ENCODE measurements at places on chromosomes 3 and 15. TPM values are rescaled to one million over a fixed set of nuclear protein-coding genes. Genes with fewer than 3 reads are reported as not detected.

GRCh38 chr3:149507491-149508324 is 33.2 kb downstream of the TM4SF4 start:
- DNase-seq, result no peak

- DNase-seq, result no peak
Observed at GRCh38 chr3:197507081-197507480, 48.7 kb downstream of the BDH1 start.

DNA sequence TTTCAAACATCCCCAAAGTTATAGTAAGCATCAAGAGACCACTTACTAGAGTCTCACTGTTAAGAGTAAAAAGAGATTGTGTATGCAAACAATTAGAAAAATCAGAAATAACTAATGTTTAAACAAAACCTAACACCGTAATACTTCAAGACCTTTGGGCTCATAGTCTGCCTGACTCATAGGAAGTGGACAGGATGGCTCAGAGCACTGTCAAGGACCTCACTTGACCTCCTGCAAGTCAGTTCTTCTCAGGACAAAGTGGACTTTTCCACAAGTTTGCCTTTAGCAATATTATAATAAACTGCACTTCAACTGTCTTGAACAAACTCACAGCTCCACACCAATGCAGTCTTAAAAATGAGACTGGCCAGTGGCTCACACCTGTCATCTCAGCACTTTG is 34.8 kb downstream of the IL12A start:
- DNase-seq, result no peak

Gene CYP8B1
- not detected for total RNA-seq

DNA sequence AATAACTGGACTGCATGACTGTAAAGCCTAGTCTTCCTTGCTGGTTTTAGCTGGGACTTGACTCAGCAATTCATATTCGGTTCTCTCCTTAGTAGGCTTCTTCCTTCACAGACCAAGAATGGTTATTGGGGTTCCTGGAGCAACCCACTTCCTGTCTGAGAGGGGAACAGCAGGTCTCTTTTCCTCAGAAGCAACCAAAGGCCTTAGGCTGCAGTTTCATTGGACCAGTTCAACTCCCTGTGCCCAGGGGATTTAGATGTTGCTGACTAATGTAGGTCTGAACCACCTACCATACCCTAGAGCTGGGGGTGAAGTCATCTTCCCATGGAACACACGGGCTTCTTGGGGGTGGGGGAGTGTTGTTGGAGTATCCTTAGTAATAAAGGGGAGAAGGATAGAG is 84.0 kb upstream of the SKOR1 start:
- no peak for DNase-seq

- DNase-seq, result no peak
Observed at GRCh38 chr15:66881173-66881905, 179.3 kb downstream of the SMAD6 start.
